ENCODE measurements at places on chromosomes 7 and 10.

DNA sequence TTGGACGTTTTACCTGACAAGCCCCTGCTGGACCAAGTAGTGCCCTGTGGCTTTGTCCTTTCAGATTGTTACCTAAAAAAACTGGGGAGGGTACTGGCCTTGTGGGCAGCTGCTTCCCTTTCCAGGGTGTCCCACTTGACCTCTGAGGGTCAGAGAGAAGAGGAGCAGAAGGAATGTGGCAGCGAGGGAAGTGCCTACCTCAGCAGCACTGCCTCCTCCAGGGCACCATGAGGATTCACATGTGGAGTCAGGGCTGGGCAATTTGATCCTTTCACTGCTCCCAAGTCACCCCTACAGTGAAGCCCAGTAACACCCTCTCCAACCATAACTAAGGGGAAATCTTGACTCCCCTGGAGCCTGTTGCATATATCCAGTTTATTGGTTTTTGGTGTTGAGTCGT, 64.6 kb downstream of the ITGB1 start:
- DNase-seq = no peak

DNA sequence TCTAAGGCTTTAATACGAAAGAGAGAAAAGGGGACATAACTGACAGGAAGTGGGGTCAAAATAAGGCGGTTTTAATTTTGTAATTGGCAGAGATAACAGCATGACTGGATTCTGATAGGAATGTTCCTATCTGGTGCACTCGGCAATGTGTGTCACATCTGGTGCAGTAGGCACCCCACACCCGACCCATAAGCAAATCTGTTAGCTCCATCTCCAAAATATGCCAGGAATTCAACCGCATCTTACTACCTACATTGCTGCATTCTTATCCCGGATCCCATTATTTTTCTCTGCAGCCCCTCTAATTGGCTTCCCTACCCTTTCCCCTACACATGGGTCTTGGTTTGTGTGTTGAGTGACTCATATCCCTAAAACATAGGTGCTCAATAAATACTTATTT, 19.1 kb upstream of the GALNT11 start:
- DNase-seq = no peak

DNA sequence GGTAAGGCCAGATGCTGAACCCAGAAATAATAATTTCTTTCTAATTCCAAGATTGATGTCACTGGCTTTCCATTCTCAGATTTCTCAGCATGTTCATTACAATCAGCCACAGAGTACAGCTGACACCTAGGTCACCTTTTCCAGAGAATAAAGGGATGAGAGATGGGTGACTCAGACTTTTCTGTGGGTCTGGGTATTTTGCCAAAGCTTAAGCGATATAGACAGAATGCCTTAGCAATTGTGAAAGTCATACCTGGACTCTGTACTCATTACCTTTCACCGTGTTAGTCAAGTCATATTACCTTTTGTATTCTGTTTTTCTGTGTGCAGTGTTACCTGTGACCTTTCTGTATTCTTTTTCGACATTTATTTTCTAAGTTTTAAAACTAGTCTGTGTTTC, 10.6 kb upstream of the PRTFDC1 start:
- no peak for DNase-seq

DNA sequence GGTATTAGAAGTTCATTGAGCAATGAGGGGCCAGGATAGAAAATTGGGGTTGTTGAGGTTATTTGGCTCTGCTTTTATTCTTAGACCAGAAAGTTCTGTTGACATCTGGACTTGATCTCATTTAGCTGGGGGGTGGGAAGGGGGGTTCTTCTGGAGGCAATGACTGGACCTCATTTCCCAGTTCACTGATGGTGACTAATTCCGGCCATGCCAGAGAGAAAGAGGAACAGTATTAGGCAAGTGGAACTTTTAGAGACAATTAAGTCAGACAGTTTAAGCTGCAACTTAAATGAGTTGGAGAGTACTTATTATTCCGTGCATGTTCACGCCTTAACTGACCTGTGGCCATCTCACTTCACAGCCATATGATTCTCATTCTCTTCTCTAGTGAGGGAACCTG, 512.5 kb downstream of the REEP3 start:
- DNase-seq = no peak

- no peak for DNase-seq
Observed at GRCh38 chr7:122304319-122304975, at the start of gene FEZF1. FEZF1 (minus strand) TSS chr7:122304750; CDS start chr7:122304437, 313 bp downstream.

GRCh38 chr7:151920488-151920887, 35.8 kb upstream of the GALNTL5 start:
- no peak for DNase-seq

- no peak for DNase-seq
Observed at GRCh38 chr7:14305233-14305866, 315.9 kb upstream of the ETV1 start.

- DNase-seq = no peak
Observed at GRCh38 chr10:133144771-133145170, 15.2 kb upstream of the KNDC1 start.

- DNase-seq = no peak
Observed at GRCh38 chr10:35774109-35774508, 132.0 kb upstream of the FZD8 start.

- no peak for DNase-seq
Observed at GRCh38 chr7:37341033-37341630, 107.5 kb downstream of the ELMO1 start.

DNA sequence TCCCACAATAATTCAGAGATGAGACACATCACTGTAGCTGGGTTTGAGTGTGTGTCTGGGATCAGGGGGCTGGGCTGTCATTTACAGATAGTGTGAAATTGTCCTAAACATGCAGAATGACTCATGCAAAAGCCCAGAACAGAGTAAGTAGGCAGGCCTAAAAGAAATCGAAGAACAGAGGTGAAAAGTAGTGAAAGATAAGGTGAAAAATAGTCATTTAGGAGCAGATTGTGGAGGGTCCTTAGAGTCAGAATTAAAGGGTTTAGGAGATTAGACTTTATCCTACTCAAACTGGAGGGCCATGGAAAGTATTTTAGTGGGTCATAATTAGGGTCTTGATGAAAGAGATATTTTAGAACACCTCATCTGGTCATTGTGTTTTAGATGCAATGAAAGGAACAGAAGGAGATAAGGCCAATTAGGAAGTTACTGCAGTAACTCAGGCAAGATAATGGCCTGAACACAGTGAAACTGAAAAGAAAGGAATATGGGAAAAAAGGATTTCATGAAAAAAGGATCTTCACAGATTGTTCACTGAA, 58.3 kb upstream of the NEBL start:
- DNase-seq = no peak

DNA sequence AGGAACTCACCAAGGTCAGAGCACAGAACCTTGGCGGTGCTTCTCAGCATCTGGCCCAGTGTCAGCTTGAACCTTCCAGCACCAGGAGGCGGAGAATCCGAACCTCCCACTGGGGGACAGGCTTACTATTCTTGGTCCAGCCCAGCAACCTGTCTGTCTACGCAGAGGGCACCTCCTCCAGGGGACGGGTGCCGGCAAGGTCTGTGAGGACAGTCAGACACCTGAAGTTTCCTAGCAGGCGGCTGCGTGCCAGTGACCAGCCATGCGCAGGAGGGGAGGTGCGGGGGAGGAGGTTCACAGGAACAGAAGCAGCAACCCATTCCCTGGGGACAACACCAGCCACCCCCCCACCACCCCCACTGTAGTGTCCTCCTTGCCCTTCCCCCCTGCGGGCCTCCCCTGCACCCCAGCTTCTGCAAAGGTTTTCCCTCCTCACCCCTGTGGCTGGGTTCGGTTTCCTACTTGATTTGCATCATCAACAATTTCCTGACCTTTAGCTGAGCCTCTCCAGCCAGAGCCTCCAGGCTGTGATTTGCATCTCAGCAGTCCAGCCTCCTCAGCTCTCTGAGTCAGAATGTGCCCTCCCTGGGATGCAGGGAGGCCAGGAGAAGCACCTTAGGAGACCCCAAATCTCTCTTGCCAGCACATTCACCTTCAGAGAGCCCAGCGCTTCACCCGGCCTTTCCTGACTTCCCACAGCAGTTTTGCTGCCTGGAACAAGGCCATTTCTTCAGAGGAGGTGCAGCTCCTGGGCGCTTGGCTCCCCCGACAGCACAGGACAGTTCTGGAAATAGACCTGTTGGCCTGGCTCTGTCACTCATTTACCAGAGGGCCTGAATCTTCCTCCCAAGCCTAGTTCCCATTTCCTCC, 107.5 kb upstream of the NPS start:
- no peak for DNase-seq

GRCh38 chr10:80465839-80466590, 11.9 kb downstream of the TSPAN14 start:
- DNase-seq = peak; percentile 45

GRCh38 chr7:108623220-108623619, 53.5 kb downstream of the DNAJB9 start:
- DNase-seq = no peak

- no peak for DNase-seq
Observed at GRCh38 chr10:63561341-63561740, 40.1 kb downstream of the REEP3 start.

DNA sequence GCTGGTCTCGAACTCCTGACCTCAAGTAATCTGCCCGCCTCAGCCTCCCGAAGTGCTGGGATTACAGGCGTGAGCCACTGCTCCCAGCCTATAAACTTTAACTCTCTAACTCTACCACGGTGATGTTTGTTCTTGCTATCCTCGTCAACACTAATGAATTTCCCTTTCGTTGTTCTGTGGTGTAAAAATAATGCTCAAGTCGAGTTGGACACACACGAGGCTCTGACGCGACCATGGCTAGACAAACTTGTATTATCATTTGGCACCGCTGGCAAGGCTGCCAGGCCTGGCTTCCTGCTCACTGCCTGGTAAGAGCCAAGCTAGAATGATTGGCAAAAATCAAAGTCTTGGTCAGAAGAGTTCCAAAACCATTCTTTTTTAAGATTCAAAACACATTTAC, 167.0 kb upstream of the KLF6 start:
- no peak for DNase-seq

DNA sequence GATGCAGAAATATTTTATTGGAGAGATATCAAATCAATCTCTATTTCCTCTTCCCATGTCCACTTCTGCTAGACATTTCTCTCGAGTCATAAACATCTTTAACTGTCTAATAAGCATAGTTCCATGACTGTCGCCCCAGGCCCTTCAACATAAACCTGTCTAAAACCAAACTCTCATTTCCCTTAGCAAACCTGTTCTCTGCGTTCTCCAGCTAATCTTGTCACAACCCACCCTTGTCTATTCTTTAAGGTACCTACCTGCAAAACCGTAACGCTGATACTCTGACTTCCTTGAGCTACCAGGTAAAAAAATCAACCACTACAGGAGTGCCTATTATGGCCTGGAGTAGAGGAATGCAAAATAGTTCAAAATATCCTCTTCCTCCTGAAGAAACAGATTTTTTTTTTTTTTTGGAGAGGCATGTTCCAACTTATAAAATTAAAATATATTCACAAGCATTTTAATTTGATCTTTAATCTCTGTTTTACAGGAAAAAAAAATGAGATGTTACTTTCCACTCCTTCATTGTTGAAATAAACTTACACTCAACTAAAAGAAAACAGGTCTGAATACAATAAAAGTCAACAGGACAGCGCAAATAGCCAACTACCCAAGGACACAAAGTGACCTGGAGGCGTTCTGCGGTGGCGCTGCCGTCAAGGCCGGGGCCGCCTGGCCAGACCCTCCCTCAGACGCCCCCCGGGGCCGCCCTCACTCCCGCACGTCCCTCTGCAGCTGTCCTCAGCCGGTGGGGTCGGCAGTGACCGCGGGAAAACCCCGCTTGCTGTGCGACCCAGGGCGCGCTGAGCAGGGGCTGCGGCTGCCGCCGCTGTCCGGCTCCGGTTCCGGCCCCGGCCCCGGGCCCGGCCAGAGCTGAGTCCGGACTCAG, 765 bp downstream of the SLC25A40 start:
- peak; percentile 17 for DNase-seq

GRCh38 chr10:49647985-49648795, 31.3 kb upstream of the C10orf53 start:
- DNase-seq = no peak

GRCh38 chr7:16067711-16068110, 353.6 kb downstream of the CRPPA start:
- no peak for DNase-seq

DNA sequence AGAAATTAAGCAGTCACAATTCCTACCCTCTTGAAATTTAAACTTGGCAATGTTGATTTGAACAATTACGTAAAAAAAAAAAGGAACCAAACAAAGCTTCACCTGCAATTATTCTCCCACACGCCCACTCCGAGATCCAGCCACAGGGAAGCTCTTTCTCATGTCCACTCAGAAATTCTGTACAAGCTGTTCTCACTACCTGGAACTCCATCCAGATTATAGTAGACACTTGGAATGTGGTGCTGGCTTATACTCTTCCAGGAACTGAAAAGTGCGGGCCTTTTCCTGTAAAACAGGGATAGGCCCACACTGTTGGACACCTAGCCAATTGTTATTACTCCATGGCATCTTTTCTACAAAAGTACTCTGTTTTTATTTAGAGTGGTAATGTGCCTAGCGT, 20.3 kb upstream of the TOMM7 start:
- no peak for DNase-seq

GRCh38 chr10:48577158-48577557, 27.7 kb downstream of the ARHGAP22 start:
- no peak for DNase-seq

DNA sequence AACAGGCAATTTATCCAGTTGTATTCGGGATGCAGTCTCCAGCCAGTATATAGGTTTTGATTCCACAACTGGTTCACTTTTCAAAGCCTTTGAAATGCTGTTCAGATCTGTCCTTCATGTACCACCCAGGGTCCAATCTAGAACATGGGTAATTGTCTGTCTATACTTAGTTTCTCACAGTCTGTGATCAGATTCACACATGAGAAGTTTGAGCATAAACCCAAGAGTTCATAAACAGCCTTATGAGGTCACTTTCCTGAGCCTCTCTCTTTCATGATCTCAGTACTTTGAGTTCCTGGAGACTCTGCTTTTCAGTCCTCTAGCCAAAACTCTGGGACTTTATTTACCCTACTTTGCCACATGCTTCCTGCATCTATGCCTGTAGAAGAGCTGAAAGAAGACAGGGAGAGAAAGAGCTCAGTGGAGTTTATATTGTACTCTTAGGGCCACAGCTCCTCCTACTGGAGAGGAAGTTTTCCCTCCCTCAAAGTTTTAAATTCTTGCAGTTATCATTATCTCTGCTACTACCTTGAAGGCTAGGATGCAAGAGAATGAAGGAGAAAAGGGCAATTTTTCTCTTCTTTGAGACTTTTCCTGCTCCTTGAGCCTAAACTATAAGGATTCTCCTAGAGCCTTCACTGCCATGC, 172.0 kb downstream of the ZEB1 start:
- DNase-seq = no peak

DNA sequence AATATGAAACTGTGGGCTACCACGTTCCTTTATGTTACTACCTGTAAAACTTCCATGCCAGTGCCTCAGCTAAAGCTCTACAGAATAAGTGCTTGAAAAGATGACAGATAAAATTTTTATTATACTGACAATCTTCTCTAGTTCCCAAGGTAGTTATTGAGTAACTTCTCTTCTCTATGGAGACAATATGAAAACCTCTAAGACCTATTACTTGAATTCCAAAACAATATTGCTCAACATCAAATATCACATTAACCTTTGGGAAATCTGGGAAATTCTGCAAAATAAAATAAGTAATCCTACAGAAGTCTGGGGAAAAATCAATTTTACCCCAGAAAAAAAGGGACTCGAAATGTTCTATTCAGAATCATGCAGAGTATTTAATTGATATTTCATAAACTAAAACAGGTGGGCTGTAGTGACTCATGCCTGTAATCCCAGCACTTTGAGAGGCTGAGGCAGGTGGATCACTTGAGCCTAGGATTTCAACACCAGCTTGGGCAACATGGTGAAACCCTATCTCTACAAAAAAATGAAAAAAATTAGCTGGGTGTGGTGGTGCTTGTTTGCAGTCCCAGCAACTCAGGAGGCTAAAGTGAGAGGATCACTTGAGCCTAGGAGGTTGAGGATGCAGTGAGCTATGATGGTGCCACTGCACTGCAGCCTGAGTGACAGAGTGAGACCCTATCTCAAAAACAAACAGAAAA, 23.8 kb upstream of the ANK3 start:
- DNase-seq = no peak

Data from T-helper 17 cell (primary cell).